Breast epithelium (tissue), 4 donors: ENCODE measurements at places on chromosomes 6 and 20. TPM values are rescaled to one million over a fixed set of nuclear protein-coding genes. Genes with fewer than 3 reads are reported as not detected.

FHL5 gene
- total RNA-seq = 45.2 TPM

DNA sequence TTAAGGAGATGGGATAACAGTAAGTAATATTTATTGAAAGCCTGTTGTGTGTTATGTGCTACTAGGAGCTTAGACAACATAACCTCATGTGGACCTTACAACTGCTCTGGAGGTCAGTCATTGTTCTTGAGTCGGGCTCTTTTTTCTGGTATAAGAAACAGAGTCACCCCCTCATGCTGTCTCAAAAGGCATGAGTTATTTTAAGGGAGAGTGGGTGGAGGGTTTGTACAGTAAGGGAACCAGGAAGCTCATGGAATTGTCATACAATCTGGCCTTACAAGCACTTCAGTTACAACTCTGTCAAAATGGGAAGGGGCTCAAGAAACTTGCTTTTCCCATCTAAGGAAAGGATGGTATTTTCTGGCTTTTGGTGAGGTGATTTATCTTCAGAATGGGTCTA lies 16.5 kb upstream of the DSE start:
- DNase-seq = no peak

GRCh38 chr6:16400248-16400760 lies 161.9 kb downstream of the GMPR start:
- no peak for DNase-seq

SIRPD gene
- not detected for total RNA-seq

DNA sequence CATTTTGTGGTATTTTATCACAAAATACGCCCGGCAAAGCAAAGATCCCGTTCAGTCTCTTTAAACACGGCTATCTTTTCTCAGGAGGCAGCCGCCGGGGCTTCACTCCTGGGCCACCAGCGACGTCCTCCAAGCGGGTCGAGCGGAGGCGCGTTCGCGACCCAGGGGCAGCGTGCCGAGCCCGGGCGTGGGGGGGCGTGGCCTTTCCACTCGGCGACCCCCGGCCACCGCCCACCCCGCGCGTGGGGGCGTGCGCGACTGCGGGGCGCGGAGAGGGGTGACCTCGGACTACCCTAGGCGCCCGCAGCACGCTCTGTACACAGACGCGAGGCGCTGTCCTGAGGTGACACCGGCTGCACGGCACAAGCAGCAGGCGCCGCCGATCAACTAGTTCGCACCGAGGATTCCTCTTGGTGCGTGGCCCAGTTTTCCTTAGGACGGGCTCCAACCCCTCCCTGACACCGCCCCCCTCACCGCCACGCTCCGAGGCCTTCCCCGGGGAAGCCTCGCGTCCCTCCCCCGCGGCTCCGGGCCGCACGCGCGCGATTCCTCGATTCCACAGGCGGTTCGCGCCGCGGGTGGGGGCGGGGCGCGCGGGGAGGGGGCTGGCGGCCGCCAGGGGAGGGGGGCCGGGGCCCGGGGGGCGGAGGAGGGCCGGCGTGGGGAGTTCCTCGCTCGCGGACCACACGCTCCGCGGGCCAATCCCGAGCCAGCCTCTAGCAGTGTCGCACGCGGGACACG lies 1.1 kb upstream of the JARID2 start:
- peak; percentile 76 for DNase-seq

DNA sequence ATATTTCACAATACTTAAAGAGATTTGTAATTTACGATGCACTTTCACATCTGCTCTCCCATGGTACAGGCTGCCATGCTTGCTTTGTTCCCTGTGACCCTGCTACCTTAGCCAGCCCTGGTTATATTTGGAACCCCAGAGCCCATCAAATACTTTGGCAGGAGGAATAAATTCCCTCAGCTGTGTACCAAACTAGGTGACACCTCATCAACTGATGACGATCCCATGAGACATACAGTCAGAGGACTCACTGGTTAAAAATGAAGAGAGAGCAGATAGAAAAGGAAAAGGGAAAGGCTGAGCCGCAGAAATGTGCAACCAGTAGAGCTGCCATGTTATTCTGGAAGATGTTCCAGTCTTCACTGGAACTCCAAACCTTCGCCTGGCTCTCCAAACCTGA lies 120.0 kb downstream of the SIM1 start:
- DNase-seq = no peak

ARID1B gene
- total RNA-seq = 205 TPM

DNA sequence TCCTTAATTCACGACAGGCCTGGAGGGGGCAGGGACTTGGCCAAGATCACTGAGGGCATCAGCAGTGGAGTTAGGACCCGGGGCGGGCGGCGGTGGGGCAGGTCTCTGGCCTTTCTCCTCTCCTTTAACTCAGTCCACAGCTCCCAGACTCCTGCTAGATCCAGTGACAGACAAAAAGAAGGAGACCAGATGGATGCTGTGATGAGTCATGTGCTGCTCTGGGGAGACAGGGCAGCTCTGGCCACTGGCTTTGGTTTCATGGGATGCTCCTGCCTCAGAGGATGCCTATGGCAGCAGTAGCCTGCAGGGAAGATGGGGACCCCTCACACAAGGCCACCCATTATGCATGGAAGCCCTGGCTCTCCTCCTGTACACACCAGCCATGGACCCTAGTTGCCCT lies 20.5 kb downstream of the EPB41L1 start:
- no peak for DNase-seq

GRCh38 chr6:16568128-16568527 lies 193.1 kb downstream of the ATXN1 start:
- no peak for DNase-seq
